Hematopoietic multipotent progenitor cell treated with erythropoietin and hydrocortisone succinate and interleukin-3 and kit ligand, for 15 days (in vitro differentiated cells): ENCODE measurements at places on chromosomes 7 and 10.

DNA sequence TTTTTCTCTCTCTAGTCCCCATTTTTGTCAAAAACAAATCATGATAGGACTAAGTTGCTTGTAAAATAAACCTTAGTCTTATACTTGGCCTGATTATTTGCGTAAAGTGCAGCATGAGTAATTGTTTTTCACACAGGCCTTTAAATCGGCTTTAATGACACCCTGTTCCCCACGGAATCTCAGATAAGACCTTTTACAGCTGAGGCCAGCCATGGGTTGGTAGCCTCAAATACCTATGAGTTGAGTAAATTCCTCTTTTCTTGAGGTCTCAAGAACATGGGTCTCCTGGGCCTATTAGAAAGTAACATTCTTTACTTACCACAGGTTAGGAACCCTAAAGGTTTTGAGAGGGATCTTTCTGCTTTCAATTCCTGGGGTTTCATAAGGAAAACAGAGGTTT lies 761.0 kb upstream of the PHF14 start:
- no peak for DNase-seq

DNA sequence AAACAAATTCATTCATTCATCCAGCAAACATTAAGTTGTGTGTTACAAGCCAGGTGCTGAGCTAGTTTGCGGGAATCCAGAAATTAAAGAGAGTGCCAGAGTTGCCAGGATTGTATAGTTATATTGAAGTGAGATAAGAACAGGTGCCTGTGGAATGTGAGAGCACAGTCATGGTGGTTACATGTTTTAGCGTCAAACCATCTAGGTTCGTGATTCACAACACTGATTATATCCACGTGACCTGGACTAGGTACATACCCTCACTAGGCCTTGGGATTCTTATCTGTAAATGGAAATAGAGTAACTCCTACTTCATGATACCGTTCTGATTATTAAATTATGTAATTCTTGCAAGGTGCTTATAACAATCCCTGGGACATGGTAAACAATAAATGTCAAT lies 24.5 kb upstream of the CDK1 start:
- no peak for DNase-seq

GRCh38 chr7:96178581-96178980 lies 143.3 kb downstream of the SLC25A13 start:
- no peak for DNase-seq

GRCh38 chr7:47422611-47423010 lies 159.3 kb downstream of the TNS3 start:
- no peak for DNase-seq

- DNase-seq = no peak
These were observed 14.1 kb downstream of the CRYGN start for GRCh38 chr7:151425670-151426440.

GRCh38 chr10:23171232-23171876 lies 20.8 kb upstream of the PTF1A start:
- DNase-seq = no peak

DNA sequence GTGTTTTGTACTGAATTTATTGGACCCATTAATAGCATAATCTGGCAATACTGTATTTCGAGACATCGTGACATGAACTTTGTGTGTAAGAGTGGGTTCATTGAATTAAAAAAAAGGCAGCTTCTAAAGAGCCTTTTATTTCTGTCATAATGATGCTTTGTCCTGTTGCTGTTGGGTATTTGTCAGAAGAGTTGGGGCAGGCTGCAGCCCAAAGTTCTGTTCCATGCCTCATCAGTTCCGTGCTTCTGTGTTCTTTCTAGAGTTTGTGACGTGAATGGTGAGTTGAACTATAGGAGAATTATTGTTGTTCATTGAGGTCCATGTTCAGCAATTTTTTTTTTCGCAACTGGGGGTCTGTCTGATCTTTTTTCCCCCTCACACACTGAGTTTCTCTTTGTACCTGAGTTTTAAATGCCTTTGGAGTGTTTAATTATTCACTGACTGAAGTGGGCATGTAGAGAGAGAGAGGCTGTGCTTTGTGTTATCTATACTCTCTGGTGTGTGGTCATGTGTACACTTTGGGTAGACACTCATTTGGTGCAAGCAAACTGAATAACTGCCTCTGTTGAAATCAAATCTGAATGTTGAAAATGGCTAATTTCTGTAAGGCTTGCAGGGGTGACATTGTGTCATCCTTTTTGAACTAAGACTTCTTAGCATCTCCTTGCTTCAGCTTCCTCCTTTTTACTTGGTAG lies 69.8 kb downstream of the ADD3 start:
- DNase-seq = no peak

DNA sequence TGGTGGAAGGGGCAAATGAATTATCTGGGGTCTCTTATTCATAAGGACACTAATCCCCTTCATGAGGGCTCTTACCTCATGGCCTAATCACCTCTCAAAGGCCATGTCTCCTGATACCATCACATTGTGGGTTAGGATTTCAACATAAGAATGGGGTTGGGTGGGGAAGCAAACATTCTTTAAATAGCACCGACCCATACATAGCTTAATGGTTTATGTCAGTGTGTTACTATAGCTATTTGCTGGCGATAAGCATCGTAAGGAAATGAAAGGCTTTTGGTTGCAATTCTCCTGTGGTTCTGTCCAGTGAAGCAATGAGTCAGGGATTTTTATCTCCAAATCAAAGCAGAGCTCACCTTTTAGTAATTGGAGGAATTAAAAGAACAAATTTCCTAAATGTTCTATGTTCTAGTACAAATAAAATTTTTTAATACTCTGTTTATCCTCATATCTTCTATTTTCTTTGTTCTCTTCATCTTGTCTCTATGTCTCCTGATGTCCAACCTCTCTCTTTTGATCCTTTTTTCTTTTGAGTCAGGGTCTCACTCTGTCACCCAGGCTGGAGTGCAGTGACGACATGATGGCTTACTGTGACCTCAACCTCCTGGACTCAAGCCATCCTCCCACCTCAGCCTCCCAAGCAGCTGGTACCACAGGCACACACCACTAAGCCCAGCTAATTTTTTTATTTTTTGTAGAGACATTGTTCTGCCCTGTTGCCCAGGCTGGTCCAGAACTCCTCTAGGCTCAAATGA lies 57.0 kb upstream of the GLCCI1 start:
- DNase-seq = no peak

GRCh38 chr7:128841921-128842673 lies 11.9 kb downstream of the FLNC start:
- DNase-seq = peak; percentile 55

- DNase-seq = peak; percentile 73
These were observed 73.3 kb downstream of the PRPF18 start for GRCh38 chr10:13659887-13660550.

- no peak for DNase-seq
These were observed 256.9 kb upstream of the TPK1 start for GRCh38 chr7:145092766-145093165.
